ENCODE measurements at places on chromosomes 12 and 14.

DNA sequence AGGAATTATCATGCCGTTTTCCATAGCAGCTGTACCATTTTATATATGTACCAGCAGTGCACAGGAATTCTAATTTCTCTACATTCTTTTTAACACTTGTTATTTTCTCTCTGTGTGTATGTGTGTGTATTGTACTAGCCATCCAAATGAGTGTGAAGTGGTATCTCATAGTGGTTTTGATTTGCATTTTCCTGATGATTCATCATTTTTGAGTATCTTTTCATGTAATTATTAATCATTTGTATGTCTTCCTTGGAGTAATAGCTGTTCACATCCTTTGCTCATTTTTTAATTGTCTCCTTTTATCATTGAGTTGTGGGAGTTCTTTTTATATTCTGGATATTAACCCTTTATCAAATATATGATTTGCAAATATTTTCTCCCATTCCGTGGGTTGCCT is 95.6 kb upstream of the MANSC4 start:
- no peak for DNase-seq

- DNase-seq = no peak
Observed at GRCh38 chr12:80847575-80847974, 90.2 kb downstream of the LIN7A start.

- no peak for DNase-seq
Observed at GRCh38 chr14:57502586-57503254, 9.1 kb upstream of the CCDC198 start.

- DNase-seq = no peak
Observed at GRCh38 chr12:122282061-122282460, 15.8 kb upstream of the VPS33A start.

- no peak for DNase-seq
Observed at GRCh38 chr12:1881301-1881700, 37.2 kb downstream of the CACNA2D4 start.

GRCh38 chr12:9756706-9757105 is 4.0 kb downstream of the CD69 start:
- DNase-seq = no peak

DNA sequence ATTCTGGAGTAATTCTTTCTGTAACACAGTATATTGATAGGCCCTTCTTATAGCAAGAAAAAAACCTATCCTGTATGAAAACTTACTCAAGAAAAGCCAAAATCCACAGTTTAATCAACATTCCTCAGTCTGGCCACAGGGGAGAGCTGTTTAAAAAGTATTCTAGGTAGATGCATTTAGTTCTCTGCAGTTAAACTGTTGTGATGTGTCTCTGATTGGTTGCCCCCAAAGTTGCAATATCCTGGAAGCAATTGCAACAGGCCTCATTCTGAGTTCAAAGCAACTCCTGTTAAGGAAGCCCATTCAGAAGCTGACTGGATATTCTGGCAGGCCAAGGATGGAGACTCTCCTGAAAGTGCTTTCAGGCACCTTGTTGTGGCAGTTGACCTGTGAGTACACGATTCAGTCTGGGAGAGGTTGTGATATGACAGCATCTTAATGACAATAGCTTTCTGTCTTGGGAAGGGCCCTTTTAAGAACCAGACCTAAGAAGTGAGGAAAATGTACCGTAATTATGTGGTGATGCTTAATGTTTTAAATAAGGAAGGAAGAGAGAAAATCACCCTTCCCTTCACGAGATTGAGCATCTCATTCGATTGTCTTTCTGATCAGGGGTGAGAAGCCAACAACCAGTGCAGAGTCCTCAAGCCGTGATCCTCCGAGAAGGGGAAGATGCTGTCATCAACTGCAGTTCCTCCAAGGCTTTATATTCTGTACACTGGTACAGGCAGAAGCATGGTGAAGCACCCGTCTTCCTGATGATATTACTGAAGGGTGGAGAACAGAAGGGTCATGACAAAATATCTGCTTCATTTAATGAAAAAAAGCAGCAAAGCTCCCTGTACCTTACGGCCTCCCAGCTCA is 420.7 kb downstream of the DAD1 start:
- peak; percentile 5 for DNase-seq

DNA sequence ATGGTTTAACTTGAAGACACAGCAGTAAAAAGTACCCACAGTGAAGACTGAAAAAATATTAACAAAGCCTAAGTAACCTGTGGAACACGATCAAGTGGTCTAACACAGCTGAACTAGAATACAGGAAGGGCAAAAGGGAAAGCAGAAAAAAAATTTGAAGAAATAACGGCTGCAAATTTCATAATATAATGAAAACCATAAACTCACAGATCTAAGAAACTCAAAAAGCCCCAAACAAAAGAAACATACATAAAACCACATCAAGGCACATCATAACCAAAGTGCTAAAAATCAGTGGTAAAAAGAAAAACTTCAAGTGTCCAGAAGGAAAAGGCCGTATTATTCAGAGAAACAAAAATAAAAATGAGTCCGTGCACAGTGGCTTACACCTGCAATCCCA is 30.9 kb downstream of the SPPL3 start:
- no peak for DNase-seq

- DNase-seq = no peak
Observed at GRCh38 chr14:80346395-80346794, 135.1 kb upstream of the DIO2 start.

- DNase-seq = peak; percentile 79
Observed at GRCh38 chr12:96454396-96454795, 35.0 kb upstream of the CFAP54 start.

GRCh38 chr14:105486163-105486973 is at the start of gene CRIP1:
CRIP1 (plus strand) TSS chr14:105486886; CDS start chr14:105487260, 374 bp downstream.
- DNase-seq = no peak

GRCh38 chr12:56129206-56129941 is 1.3 kb downstream of the ESYT1 start:
- DNase-seq = peak; percentile 77
